Pancreas (tissue), 10 donors: ENCODE measurements at places on chromosomes 1 and 21. TPM values are rescaled to one million over a fixed set of nuclear protein-coding genes. Genes with fewer than 3 reads are reported as not detected.

DNA sequence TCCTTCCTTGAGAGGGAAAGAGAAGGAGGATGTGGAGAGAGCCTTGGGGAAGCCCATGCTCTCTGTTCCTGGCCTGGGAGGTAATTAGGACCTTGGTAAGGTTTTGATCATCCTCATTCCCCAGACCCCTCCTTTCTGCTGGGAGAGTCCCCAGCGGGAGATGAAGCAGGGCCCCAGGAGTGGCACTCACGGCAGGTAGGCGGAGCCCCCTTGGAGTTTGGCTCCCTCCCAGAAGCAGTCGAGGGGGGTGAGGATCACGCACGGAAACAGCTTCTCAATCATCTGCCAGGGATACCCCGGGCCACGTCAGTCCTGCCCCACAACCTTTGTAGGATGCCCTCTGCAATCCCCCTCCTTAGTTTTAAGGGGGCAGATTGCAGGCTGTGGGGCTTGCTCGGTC lies 11.5 kb downstream of the PTCH2 start:
- H3K4me1 ChIP-seq = no peaks in the 10 kb centered on the region
- DNase-seq = no peak
- no peak overlapping the region for H3K4me3 ChIP-seq
- no peak overlapping the region for H3K27ac ChIP-seq

- H3K27me3 ChIP-seq = no peaks in the 10 kb centered on the region
- H3K4me3 ChIP-seq = no peak overlapping the region
- peaks cover 3% of the 10 kb centered on the region for H3K4me1 ChIP-seq
- DNase-seq = no peak
Observed at GRCh38 chr1:47469910-47470309, 32.1 kb downstream of the FOXD2 start.

- no peaks in the 10 kb centered on the region for H3K4me1 ChIP-seq
- H3K27ac ChIP-seq = no peak overlapping the region
- DNase-seq = no peak
- H3K4me3 ChIP-seq = no peak overlapping the region
Observed at GRCh38 chr1:187203257-187203656, 374.5 kb downstream of the PLA2G4A start.

DNA sequence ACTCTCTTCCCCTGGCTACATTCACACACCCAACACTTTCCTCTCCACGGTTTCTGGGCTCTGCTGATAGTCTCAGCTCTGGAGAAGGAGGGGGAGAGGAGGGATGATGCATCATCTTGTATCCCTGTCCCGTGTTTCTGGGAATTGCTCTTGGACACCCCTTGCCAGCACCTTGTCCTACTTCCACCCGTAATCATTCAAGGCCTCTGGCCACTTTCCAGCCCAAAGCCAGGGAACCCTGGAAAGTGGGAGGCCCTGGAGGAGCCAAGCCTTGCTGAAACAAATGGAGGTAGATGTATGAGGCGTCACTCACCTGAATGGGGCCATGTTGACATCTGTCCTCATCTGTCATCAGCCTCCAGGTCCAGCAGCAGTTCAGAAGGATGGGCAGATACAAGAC lies 4.4 kb downstream of the PLEKHO1 start:
- H3K4me1 ChIP-seq = no peaks in the 10 kb centered on the region
- DNase-seq = no peak
- H3K27me3 ChIP-seq = no peaks in the 10 kb centered on the region
- no peak overlapping the region for H3K27ac ChIP-seq

- no peak overlapping the region for H3K27ac ChIP-seq
- no peak overlapping the region for H3K4me3 ChIP-seq
- no peak for DNase-seq
- H3K36me3 ChIP-seq = no peaks in the 10 kb centered on the region
- H3K4me1 ChIP-seq = no peaks in the 10 kb centered on the region
Observed at GRCh38 chr1:16014509-16015482, 3.0 kb downstream of the HSPB7 start.

The SLC30A10 gene
- polyA plus RNA-seq = 0.11 TPM

The FASLG gene
- polyA plus RNA-seq = not detected
